Brain pericyte (primary cell): ENCODE measurements at places on chromosomes 12 and 14.

DNA sequence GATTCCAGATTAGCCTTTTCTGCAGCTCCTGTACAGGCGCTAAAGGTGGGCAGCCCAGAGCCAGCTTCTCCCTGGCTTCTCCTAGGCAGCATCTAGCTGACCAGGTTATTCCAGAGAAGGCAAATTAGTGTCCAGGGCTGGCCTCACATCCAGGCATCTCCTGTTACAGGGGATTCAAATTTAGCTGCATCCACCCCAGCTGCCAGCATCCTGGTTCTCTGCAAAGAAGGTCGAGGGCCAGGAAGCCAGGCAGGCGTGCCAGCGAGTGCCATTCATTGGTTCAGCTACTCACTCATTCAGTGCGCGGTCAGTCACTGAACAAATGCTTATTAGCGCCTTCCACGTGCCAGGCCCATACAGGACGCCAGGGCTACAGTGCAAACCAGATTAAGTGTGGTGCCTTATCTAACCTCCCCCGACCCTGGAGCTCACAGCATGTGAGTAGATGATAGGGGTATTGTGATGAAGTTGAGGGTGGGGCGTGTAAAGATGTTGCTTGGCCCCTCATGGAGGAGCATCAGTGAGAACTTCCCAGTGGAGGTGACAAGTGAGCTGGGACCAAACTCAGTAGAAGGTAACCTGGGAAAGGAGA, 15.7 kb upstream of the FAM222A start:
- no peak for DNase-seq

- DNase-seq = no peak
Measured at GRCh38 chr12:4117386-4118016, 156.1 kb upstream of the CCND2 start.

- no peak for DNase-seq
Measured at GRCh38 chr12:120060196-120060595, 56.4 kb downstream of the RAB35 start.

GRCh38 chr12:125259178-125259867, 194.1 kb downstream of the AACS start:
- no peak for DNase-seq

DNA sequence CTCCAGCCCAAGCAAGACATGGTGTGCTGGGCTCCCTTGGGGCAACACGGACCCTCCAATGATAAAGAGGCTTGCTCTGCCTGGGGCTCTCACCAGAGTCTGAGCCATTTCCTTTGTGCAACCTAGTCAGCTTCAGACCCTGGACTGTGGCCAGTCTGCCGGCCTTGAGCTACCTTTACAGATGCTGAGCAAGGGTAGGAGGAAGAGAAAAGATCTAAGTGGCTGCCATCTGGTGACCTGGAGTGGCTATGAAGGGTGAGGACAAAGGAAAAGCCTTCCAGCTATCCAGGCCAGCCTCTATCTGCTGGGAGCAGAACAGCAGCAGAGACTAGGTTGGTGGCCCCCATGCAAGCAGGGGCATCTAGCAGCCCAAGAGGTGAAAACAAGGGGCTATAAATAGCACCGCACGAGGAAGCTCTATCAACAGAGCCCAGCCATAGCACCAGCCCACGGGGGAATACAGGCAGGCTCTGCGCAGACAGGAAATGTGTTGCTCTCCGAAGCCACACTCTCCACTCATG, 230.1 kb downstream of the FOXN3 start:
- DNase-seq = no peak

GRCh38 chr12:97109441-97109840, 202.4 kb downstream of the NEDD1 start:
- DNase-seq = no peak

- DNase-seq = no peak
Measured at GRCh38 chr12:42762395-42762925, 172.9 kb upstream of the PRICKLE1 start.

DNA sequence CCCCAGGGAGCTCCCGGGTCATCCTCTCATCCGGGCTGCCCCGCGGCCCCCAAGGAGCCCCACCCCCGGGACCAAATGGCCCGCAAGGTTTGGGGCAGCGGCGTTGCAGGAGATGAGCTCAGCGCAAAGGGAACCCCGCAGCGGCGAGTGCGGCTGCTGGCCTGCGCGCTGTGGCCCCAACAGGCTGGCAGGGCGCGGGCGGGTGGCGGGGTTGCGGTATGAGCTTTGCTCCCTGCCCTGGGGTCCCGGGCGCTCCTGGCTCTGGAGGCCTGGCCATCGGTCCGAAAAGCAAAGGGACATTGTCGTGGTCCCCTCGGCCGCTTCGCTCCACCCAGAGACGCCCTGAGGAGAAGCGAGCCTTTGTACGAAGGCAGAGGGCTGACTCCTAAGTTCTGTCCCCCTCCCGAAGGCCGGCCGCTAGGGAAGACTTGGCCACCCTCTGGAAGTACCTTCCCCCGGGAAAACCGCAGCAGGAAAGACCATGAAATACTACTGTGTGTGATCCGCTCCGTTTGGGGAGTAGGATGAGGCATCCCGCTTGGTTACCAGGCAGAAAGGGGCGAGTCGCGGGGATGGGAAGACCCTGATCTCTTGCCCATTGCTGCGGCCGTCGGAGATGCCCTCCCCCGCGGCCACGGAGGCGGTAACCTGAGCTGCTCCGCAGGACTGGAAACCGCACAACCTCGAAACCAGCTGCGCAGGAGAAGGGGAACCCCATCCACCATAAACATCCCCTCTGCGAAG, 620 bp upstream of the NID2 start:
- DNase-seq = peak; percentile 87

- no peak for DNase-seq
Measured at GRCh38 chr12:32322354-32322753, 77.0 kb upstream of the FGD4 start.

- no peak for DNase-seq
Measured at GRCh38 chr12:9697619-9698018, 28.1 kb downstream of the CLEC2D start.

GRCh38 chr12:49471557-49471956, 67.3 kb upstream of the KCNH3 start:
- DNase-seq = no peak

- DNase-seq = no peak
Measured at GRCh38 chr14:91810699-91811098, 56.6 kb downstream of the TC2N start.

GRCh38 chr14:65261425-65261920, 151.1 kb upstream of the FUT8 start:
- no peak for DNase-seq

GRCh38 chr14:56075301-56075700, 42.9 kb upstream of the PELI2 start:
- no peak for DNase-seq

GRCh38 chr12:120399531-120399930, 30.6 kb upstream of the MSI1 start:
- no peak for DNase-seq

GRCh38 chr12:60197589-60197988, 601.8 kb downstream of the SLC16A7 start:
- DNase-seq = no peak

GRCh38 chr12:102730996-102731395, 186.0 kb downstream of the PAH start:
- DNase-seq = no peak

DNA sequence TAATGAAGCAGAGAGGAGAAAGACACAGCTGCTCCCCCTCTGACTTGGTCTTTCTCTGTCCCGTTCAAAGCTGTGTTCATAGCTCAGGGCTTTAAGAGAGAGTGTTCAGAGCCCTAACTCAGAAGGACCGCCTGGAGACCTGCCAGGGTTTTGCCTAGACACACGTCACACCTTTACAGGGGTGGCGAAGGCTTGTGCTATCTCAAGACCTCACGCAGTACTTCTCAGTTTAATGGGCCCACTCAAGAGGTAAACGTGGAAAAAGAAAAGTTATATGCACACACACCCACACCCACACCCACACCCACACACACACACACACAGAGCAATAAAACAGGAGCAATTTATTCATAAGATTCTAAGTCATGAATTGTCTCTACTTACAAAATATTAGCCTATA, 374.3 kb downstream of the C12orf75 start:
- no peak for DNase-seq

GRCh38 chr14:47710581-47710980, 35.2 kb upstream of the MDGA2 start:
- DNase-seq = no peak

DNA sequence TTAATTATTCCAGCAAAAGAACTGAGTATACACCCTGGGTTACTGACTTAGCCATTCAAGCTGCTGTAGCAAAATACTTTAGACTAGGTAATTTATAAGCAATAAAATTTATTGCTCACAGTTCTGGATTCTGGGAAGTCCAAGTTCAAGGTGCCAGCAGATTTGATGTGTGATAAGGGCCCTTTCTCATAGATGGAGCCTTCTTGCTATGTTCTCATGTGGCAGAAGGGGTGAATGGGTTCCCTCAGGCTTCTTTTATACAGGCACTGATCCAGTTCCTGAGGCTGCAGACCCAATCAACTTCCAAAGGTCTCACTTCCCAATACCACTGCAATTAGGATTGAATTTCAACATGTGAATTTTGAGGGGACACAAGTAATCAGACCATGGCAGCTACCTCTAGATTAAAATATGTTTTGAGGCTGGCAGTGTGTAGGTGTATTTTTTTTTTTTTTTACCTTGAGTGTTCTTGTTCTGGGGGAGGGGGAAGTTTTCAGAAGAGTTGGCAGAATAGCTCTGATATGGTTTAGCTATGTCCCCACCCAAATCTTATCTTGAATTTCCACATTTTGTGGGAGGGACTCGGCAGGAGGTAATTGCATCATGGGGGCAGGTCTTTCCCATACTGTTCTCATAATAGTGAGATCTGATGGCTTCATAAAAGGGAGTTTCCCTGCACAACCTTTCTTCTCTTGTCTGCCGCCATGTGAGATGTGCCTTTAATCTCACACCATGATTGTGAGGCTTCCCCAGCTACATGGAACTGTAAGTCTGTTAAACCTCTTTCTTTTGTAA, 178.2 kb downstream of the RASSF9 start:
- DNase-seq = no peak

- DNase-seq = no peak
Measured at GRCh38 chr12:76003355-76003638, 28.3 kb downstream of the PHLDA1 start.

- DNase-seq = no peak
Measured at GRCh38 chr12:3042826-3043225, 34.4 kb upstream of the TSPAN9 start.
